Activated CD8-positive, alpha-beta memory T cell treated with anti-CD3 and anti-CD28 coated beads, Interleukin-2, amount 50 U/mL, for 4 hours (primary cell): ENCODE measurements at places on chromosomes 7 and 10.

GRCh38 chr7:131861620-131862346 is 305.4 kb upstream of the PODXL start:
- DNase-seq, result no peak

GRCh38 chr7:50920031-50920635 is 137.4 kb upstream of the GRB10 start:
- DNase-seq, result no peak

GRCh38 chr10:113056441-113057021 is 106.5 kb downstream of the TCF7L2 start:
- DNase-seq, result no peak

GRCh38 chr10:128894641-128895040 is 572.4 kb upstream of the MGMT start:
- DNase-seq, result no peak

GRCh38 chr7:134289423-134289822 is 27.3 kb downstream of the SLC35B4 start:
- no peak for DNase-seq

- DNase-seq, result no peak
Observed at GRCh38 chr10:48505394-48506112, 99.3 kb downstream of the ARHGAP22 start.

DNA sequence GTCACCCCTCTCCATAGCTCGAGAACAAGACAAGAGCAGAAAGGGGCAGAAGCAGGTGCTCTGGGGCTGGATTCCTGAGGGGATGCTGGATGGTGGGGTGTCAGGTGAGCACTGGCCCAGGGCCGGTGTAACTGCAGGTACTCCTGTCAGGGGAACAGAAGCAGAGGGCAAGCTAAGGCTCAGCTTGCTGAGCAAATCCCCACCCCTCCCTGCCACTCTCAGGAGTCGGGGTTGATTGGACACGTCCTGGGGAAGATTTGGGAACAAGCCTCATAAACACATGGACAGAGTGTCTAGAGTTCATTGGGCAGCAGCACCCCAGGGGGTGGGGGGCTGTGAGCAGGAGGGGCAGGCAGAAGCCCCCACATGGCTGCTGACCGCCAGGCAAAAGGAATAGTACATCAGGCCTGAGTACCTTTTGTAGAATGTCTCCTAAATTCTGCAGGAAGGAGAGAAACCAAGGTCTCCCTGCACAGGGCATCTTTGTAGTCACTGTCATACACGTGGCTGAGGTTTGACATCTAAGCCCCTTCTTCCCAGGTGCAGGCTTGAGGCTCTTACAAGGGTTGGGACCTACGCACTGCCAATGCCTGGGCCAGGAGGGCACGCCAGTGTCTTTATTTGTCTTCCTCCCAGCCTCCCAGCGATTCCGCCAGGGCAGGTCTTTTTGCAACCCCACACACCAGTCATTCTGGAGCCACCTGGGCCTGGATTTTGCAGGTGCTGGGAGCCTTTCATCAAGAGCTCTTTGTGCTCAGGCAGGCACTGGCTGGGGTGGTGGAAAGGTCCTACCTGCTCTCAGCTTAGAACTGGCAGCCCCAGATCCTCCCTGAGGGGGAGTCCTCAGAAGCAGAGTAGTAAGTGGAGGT is 2.8 kb downstream of the CALML3 start:
- no peak for DNase-seq

DNA sequence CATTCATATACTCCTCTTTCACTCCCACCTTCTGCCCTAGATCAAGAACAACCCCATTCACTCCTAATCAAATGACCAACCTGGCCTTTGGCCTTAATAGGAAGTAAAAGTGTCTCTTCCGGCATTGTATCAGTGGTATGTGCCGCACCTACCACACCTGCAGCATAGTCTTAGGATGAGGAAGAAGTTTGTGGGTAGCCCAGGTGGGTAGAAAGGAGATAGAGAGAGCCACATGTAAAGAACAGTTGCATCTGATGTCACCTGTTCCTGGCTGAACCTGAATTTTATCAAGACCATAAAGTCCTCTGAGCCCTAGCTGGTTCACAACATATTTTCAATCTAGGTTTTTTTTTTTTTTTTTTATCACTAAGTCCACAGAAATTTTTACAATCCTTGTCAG is 55.5 kb upstream of the PTPN12 start:
- no peak for DNase-seq

- no peak for DNase-seq
Observed at GRCh38 chr10:3336673-3337293, 164.2 kb upstream of the PITRM1 start.

DNA sequence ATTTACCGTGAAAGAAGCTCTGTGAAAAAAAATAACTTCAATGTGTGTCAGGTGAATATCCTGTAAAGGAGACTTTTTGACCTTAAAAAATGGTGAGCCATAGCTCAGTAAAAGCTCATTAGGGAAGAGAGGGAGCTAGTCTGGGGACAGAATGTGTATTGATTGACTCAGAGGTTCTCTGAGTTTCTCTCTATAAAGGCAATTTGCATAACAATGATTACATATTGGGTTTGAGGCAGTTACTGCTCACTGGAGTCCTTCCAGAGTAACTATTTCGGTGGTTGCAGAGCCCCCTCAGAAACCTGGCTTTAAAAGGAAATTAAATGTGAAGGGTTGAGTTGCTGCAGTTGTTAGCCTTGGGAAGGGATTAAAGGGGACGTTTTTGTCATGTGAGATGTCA is 181.6 kb downstream of the GALNT17 start:
- no peak for DNase-seq

GRCh38 chr10:73296946-73297345 is 44.5 kb upstream of the MRPS16 start:
- DNase-seq, result no peak

DNA sequence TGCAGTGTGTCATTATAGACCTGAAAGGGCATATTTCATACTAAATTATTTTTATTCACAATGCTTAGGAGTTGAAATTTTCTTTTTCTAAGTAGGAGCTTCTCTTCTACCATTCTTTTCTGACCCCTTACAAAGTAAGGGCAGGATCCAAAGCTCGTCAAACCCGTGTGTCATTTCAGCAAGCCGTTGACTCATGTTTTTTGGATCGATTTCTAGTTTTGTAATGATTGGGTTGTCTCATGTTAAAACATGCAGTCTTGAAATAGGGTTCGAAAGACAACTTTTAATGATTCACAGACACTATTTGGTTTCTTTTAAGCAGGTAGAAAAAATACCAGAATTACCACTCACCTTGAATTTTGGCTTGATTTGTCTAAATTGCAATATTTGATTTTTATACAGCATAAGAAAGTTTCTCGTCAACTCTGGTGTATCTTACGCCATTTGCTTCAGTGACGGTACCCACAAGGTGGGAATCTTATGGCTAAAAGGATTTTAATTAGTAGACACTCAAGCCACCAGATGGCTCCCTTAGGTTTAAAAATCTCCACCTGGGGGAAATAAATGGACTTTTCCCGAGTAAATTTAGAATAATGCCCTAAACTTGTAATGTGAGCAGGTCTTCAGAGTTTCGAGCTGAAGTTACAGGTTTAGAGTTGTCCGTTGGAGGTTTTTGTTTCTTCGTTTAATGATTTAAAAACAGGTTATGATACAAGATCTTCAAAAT is 283.4 kb downstream of the CCDC3 start:
- DNase-seq, result no peak

- peak; percentile 4 for DNase-seq
Observed at GRCh38 chr7:44213206-44213876, 12.6 kb downstream of the YKT6 start.

- DNase-seq, result no peak
Observed at GRCh38 chr10:98487649-98488048, 40.9 kb upstream of the HPS1 start.

- no peak for DNase-seq
Observed at GRCh38 chr10:99389729-99390480, 40.5 kb downstream of the GOT1 start.

- DNase-seq, result no peak
Observed at GRCh38 chr7:37709631-37710509, 26.3 kb downstream of the GPR141 start.

GRCh38 chr7:50399635-50400034 is 50.5 kb downstream of the FIGNL1 start:
- no peak for DNase-seq

DNA sequence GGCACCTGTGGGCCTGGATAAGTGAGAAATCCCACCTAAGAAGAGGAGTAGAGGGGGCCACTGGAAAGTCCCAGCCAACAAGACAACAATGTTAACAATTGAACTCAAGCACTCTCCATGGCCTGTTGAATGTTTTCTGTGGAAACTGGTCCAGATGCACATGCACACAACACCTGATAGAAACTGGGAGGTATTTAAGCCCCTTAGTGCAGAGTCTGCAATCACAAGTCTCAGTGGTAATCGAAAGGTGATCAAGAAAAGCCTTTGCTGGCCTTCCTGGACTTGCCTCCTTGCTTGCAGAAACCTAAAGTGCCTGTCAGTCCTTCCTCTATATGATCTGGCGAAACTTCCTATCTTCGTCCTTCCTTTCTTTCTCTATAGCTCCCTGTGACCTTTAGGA is 30.6 kb upstream of the HNRNPH3 start:
- no peak for DNase-seq

- DNase-seq, result peak; percentile 66
Observed at GRCh38 chr7:27179503-27180430, 5.3 kb downstream of the HOXA11 start.

DNA sequence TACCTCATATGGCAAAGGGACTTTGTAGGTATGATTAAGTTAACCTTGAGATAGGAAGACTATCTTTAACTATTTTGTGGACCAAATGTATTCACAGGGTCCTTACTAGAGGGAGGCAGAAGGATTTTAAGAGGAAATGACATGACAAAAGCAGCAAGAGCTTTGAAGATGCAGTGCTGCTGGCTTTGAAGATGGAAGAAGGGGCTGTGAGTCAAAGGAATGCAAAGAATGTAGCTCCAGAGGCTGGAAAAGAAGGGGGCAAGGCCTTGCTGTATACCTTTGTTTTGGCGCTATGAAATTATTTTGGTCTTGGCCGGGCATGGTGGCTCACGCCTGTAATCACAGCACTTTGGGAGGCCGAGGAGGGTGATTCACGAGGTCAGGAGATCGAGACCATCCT is 3.2 kb upstream of the NRBF2 start:
- DNase-seq, result no peak

GRCh38 chr7:101386558-101387231 is 24.0 kb downstream of the COL26A1 start:
- no peak for DNase-seq

DNA sequence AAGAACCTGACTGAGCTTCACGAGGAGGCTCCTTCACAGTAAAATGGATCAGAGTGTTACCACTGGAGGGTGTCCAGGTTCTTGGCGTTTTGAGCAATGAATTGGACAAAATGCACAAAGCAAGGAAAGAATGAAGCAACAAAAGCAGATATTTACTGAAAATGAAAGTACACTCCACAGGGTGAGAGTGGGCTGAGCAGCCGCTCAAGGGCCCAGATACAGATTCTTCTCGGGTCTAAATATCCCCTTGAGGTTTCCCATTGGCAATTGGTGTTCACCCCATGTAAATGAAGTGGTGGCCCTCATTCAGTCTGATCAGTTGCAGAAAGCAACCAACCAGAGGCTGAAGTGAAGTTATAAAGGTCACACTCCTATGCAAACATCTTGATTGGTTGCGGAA is 214.7 kb upstream of the SH2B2 start:
- no peak for DNase-seq

- no peak for DNase-seq
Observed at GRCh38 chr10:110410329-110411046, 87.2 kb upstream of the DUSP5 start.

DNA sequence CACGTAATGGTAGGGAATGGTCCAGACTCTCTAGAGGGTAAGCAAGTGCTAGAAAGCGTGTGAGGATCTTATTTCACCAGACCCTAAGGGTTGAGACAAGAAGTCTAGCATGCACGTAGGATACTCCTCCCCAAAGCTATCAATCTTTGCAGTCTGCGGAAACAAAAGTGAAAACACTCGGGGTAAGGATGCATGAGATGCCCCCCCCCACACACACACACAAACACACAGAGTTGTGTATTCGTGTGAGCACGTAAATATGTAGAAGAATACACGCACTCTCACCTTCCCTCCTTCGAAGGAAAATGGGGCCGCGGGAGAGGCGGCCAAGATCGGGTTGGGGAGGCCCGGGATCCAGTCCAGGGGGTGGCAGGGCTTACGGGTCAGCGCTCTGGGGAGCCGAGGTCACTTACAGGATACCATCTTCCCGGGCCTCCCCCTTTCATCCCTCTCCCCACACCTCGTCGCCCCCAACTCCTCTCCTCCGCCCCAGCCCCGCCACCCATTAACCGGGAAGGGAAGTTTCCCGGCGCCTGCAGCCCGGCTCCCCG is 455 bp downstream of the CUL2 start:
- no peak for DNase-seq

GRCh38 chr7:120837599-120837998 is 20.3 kb downstream of the TSPAN12 start:
- no peak for DNase-seq

DNA sequence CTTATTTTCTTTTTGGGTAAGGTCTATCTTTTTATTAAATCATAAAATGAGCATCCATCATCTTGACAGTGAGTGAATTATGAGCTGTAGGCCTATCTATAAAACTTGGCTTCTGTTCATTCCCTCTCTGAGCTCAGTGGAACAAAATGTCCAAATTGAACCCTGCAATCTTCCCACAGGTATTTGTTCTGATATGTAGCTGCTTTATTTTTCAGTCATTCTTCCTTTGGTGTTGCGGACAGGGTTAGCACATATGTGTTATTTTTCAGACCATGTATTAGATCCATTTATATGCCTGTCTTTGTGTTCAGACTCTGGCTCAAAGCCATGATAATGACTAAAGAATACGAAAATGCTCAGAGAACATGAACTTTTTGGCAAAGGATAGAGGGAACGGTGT is 201.6 kb upstream of the KIAA1217 start:
- DNase-seq, result no peak

DNA sequence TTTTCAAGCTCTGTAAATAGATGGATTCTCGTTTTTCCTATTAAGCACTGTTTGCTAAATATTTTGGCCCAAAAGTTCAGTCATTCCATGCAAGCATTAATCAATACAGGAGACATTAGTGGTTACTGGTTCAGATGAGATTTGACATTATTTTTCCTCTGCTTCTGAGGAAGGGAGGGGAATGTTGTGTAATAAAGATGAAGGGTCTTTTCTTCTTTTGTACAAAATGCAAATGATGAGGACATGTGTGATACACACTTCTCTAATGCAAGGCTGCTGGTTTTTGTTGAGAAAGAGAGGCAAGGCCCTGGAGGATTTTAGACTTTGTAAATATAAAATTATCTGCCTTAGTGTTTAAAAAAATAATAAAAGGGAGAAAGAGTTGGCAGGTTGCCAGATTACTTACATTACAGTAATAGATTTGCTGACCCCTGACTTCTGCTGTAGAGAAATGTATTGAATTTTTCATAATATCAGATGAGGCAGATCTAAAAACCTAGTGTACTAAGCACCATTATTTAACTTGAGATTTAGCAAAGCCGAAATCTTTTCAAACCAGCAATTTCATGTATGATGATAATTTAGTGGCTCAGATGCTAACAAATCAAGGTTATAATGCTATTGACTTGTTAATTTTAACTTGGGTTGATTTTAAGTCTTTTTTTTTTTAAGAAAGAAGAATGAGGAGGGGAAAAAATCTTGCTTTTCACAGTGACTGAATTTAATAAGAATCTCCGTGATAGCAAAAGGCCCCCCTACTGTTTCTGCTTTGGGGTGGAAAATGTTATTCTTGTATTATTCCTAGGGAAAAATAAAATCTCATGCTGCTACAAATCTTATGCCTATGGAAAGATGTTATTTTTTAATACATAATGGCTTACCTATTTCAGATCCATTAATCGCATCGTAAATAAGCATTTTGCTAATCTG is 180.1 kb downstream of the ARID5B start:
- no peak for DNase-seq

- no peak for DNase-seq
Observed at GRCh38 chr10:83433705-83434104, 705.6 kb upstream of the GHITM start.
